Putamen (tissue), 1 donor: ENCODE measurements at places on chromosomes 7 and 10.

DNA sequence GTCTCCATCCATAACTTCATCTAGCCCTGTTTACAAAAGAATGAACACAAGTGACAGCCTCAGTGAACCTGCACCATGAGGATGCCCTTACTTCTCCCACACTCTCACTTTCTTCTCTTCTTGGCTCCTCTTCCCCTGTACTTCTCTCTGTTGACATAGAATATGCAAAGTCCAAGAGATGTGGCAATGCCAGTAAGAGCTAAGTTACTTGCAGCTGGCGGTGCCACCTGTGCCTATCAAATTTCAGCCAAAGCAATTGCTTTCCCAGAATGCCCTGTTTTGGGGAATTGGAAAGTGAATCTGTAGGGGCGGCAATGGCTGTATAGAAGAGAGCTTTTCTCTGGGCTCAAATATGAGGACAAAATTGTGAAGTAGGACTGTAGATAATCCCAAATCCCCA lies 557.8 kb downstream of the AUTS2 start:
- DNase-seq, result no peak

- no peak for DNase-seq
These were observed 176.0 kb upstream of the AKR1E2 start for GRCh38 chr10:4649886-4650508.

DNA sequence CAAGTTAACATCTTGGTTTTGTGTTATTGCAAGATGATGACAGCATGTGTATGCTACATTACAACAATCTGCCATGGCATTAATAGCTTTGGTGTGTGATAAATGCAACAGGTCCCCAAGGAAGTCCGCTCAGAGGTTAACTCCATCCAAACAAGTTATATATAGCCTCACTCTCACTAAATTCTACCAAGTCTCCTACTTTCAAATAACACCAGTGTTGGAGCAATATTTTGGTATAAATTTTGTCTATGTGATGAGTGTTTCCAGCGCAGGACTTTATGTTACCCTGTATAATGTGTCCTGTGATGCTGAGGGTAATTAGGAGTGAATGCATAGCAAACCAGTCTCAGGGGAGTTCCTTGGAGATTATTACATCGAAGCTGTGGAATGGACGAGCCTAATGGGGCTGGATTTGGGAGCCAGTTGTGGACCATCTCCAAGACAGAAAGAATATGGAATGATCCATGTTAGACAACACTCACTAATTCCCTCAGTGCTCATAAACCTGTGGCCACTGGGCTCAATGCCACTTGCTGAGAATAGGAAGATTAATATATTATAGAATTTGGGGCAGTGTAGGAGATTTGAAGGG lies 127.6 kb upstream of the CXCL12 start:
- no peak for DNase-seq

DNA sequence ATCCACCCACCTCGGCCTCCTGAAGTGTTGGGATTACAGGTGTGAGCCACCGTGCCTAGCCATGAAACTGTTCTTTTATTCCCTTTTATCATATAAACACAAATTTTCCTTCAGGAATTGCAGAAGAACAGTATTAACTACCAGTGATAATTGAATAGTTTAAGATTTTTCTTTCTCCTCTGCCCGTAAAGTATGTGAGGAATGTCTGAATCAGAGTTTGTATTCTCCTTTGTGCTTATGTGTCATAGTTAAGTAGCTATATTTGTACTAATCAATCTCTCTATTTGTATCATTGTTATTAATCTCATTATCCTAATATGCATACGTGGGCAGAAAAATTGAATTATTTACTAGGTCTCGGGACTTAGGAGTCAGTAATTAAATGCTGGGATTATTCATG lies 83.6 kb downstream of the ZNF277 start:
- no peak for DNase-seq

- no peak for DNase-seq
These were observed 65.7 kb upstream of the HABP2 start for GRCh38 chr10:113487154-113487553.

DNA sequence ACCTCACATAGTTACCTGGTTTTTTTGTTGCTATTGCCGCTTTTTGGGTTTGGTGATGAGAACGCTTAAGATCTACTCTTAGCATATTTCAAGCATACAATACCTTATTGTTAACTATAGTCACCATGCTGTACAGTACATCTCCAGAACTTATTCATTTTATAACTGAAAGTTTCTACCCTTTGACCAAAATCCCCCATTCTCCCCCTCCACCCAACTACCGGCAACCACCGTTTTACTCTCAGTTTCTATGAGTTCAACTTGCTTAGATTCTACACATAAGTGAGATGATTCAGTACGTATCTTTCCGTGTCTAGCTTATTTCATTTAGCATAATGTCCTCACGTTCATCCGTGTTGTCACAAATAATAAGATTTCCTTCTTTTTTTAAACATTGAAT lies 86.7 kb upstream of the IL6 start:
- DNase-seq, result no peak

DNA sequence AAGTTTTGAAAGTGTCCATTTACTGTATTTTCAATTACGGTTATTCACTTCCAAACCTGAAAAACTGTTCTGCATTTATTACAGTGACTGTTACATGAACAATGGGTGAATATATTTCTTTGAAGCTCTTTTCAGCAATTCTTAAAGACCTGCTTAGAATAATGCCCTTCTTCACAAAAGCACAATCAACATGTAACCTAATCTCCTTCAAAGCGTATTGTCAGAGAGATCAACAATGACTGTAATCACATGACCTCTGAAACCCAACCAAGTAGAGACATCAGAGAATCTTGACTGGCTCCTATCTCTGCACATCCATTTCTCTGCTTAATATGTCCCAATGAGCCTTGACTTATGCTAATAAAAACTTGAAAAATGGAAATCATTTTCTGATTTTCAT lies 126.7 kb downstream of the NRCAM start:
- no peak for DNase-seq

- DNase-seq, result no peak
These were observed 34.7 kb upstream of the XPNPEP1 start for GRCh38 chr10:109958059-109958458.

- no peak for DNase-seq
These were observed 89.7 kb downstream of the BMPR1A start for GRCh38 chr10:86846088-86846487.

GRCh38 chr7:54864663-54865062 lies 105.7 kb upstream of the SEC61G start:
- no peak for DNase-seq

- no peak for DNase-seq
These were observed 68.2 kb upstream of the LRGUK start for GRCh38 chr7:134058980-134059379.

DNA sequence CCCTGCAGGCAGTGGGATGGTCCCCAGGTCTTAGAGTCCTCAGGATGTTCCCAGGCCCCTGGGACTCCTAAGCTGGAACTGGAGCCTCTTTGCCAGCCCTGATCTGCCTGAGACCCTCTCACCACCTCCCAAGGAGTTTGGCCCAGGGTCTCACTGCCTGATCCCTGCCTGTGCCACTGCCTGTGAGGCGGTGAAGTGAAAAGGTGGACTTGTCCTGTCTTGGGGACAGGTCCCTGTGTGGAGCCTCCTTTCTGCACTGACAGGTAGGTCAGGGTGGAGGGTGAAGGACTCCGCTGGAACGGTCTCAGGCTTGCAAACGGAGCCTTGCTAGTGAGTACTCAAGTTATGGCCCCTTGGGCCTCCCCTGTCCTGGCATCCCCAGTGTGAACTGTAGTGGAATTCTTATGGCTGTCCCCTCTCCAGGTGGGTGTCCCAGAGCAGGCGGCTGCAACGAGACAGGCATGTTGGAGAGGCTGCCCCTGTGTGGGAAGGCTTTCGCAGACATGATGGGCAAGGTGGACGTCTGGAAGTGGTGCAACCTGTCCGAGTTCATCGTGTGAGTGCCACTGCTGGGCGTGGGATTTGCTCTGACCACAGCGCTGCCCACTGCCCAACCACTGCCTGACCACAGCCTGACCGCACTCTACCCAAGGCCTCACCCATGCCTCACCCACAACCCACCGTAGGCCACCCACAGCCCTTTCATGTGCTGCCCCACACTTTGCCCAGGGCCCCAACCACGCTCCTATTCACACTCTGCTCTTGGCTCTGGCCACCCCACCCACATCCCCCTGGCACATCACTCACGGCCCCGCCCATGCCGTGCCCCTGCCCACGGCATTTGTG lies 19.5 kb downstream of the RAMP3 start:
- no peak for DNase-seq

DNA sequence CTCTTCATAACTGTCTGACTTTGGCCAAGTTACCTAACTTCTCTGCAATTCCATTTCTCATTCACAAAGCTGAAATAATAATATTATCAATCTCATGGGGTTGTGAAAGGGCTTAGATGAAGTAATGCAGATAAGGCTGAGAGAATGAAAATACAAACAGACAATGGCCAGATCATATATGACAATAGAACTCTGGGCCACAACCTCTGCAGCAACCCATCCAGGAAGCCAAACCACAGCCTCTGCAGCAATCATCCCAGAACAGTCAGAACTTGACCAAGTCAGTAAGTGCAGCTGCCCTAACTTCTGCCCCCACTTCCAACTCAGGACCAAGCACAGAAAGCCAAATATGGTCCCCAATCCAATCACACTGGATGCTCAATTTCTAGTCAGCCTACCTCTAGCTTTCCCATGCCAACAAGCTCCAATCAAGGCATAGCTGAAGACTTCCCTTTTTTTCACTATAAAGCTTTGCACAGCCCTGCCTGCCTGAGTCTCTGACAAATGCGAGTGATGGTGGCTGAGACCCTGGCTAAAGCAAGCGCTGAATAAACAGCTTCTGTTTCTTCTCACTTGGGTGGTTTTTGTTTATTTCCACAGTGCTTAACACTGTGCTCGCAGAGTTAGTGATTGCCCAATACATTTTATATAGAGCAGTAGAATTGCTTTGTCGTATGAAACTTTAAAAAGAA lies 34.8 kb upstream of the TNPO3 start:
- no peak for DNase-seq

- DNase-seq, result no peak
These were observed 3.1 kb downstream of the CD36 start for GRCh38 chr7:80641548-80641947.

DNA sequence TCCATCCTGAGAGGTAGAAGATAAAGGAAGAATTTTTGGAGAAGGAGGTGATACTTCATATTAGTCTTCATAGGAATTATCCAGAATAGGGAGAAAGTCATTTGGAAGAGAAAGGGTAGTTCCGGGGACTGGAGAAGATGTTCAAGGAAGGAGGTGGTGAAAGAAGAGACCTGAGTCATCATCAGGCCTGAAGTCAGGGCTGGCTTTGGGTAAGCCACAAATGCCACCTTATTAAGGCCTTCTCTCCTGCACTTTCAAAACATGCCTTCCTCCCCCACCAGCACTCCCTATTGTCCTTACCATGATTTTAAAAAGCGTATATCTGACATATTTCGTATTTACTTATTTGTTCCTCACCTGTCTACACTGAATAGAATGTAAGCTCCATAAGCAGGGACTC lies 112.2 kb upstream of the LRGUK start:
- DNase-seq, result no peak

DNA sequence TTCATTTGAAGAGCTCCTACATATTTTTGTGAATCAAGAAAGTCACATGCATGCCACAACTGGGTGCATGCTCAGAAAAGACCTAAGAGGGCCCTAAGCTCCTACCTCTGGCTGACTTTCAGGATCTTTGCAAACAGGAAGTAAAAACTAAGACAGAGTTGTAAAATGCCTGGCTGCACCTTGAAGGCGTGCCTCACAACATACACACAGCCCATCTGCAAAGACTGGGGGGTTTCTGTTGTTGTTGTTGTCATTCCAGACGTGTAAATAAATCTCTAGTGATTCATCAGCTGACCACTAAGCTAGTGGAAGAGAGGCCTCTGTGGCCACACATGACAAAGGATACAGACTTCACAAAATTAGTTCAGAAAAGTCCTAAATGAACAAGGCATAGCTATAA lies 31.8 kb downstream of the SMURF1 start:
- DNase-seq, result no peak

GRCh38 chr10:11382187-11382586 lies 229.3 kb downstream of the USP6NL start:
- DNase-seq, result no peak

GRCh38 chr7:50221028-50221427 lies 83.5 kb upstream of the IKZF1 start:
- DNase-seq, result no peak

DNA sequence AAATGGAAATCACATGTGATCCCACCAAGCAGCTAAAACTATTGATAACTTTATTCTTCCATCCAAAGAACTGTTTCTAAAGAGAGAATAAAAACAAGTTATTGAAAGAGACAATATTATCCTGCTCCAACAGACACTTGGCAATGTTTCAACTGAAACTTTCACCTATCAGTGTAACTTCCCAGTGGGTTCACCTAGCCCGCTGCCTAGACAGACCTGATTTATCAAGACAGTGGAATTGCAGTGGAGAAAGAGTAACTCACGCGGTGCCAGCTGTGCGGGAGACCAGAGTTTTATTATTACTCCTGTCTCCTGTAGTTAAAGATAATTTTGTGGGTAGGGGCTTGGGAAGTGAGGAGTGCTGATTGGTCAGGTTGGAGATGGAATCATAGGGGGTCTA lies 199.8 kb downstream of the AHR start:
- no peak for DNase-seq

DNA sequence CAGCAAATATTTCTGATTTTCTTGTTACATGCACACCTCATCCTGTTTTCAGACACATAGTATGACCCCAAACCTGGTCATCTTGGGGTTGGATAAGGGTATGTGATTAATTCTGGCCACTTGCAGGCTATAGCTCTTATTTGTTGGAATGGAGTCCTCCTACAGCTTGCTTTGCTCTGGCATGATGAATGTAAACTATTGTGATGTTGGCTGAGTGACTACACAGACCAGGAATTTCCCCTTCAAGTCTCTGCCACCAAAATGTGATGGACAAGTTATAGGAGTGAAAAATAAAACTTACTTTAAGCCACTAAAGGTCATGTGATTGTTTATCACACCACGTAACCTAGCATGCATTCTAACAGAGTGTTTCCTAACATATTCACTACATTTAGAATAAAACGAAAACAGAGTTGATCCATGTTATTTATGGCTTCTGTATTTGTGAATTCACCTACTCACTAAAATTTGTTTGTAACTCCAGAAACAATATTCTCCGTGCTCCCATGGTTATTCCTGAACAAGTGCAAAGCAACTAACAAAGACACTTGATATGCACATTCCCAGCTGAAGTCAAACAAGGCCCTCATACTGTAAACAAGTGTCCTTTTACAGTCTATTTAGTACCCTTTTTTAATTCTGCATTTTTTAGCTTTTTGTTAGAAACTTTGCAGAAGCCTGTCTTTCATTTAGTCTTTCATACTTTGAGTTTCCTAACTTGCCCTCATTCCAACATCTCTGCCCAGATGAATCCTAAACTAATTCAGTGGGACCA lies 599.2 kb upstream of the PCDH15 start:
- DNase-seq, result no peak
